ENCODE measurements at places on chromosomes 11 and 22.

DNA sequence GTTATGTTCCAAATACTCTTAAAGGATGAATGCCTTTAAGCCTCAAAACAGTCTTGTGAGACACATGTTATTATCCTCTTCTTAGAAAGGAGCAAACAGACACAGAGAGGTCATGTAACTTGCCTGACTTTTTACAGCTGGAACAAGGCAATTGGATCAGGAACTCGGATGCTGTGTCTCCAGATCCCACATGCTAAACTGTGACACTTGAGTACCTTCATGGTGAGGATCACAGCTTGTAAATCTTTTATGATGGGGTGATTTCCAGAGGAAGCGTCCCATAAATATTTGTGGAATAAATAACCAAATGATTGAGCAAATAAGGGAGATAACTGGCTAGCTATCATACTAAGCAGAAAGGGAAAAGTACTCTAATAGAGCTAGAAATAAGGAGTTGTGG is 171.2 kb downstream of the C11orf91 start:
- DNase-seq, result no peak

GRCh38 chr22:45976254-45977002 is 534 bp downstream of the WNT7B start:
- no peak for DNase-seq

DNA sequence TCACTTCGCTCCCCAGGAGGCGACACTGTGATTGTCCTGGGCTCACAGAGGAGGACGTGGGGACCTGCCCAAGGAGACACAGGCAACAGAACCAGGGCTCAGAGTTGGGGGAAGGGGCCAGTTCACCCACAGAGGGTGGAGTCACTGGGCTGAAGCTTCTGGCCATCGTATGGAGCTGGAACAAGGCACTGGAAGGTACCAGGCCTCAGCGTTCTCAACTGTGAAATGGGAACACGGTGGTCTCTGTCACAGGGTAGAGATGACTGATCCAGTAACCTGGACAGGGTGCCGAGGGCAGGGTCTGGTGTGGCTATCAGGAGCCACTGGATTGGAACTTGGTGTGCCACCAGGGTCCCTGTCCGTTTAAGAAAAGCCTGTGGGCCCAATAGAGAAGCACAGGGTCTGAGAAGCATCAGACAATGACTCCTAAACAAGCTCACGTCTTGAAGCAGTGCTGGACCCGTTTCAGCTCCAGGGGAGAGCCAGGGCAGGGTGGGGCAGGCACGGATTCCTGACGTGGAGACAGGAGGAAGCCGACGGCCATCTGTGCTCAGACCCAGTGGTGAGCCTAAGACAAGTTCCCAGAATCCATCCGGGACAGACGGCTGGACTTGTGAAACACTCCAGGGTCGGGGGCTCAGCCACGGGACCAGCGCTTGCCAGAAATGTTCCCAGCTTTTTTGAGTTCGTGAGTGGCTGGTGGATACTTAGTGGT is 25.0 kb upstream of the KCNQ1OT1 start:
- DNase-seq, result no peak

- no peak for DNase-seq
Observed at GRCh38 chr22:34804604-34805003, 261.4 kb upstream of the ISX start.

Data from activated naive CD4-positive, alpha-beta T cell (primary cell).